Right forelimb (tissue), 1 donor: ENCODE measurements at places on chromosomes 5 and 9.

DNA sequence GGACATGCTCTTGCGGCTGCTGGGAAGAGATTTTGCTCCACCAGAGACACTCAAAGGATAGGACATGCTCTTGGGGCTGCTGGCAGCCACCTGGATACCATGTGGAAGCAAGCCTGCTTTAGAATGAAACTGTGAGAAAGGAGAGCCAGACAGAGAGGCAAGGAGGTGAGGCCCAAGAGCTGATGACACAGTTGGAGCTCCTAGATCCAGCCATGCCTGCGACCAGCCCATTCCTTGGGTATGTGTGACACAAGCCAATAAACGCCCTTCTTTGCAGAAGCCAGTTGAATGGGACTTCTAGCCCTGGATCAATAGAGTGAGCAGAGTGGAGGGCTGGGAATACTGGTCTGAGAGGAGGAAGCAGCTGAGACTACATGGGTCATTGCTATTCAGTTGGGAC is 69.6 kb downstream of the SMIM23 start:
- DNase-seq: no peak

- no peak for DNase-seq
Measured at GRCh38 chr5:150139334-150139733, 16.3 kb downstream of the PDGFRB start.

- no peak for DNase-seq
Measured at GRCh38 chr5:38257308-38258041, 884 bp upstream of the EGFLAM start.

DNA sequence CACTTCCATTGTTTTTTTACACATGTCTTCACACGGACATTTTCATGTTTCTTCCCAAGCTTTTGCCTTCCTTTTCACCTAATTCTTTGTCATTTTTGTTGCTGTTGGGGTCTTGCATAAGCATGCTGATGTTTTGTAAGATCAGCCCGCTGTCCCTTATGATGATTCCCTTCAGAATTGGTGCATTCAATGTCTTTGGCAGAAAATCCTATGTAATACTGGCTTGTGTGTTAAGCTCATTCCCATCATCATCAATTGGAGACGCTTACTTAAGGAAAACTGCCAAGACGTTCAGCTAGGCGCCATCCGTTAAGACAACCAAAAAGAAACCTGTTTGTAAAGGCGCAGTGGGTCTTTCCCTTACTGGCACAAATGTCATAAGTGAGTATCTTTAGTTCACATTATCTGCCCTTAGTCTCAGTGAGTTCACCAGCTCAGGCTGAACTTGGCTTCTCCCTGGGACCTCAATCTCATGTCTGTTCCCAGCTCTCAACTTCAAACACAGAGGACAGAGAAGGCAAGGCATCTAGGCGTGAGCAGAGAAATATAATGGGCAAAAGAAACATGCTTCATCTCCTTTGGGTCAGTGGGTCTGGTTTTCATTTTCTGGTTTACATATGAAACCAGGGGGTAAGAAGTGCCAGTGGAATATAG is 97.9 kb downstream of the EFNA5 start:
- no peak for DNase-seq

DNA sequence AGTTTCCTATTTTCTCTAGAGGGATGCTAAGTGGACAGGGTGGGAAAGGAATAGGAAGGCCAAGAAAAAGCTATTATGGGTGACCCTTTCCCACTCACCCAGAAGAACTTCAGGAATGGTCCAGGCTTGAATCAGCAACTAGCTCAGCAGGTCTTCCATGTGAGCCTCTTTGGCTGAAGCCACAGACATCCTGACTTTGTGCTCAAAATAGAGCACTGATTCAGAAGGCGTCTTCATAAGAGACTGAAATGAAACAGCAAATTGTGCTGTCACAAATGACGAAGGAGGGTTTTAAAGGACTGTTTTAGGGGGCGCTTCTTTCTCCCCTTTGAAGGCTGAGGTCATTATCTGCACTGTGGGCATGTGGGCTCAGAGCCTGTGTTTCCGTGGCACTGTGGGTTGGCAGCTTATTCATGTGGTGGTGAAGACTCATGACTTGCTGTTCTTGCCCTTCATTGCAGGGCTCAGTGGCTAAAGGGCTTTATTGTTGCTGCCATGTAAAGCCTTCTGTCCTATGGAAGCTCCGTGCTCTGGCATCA is 65.8 kb upstream of the NFIL3 start:
- no peak for DNase-seq

GRCh38 chr9:127004946-127005769 is 90.6 kb downstream of the RALGPS1 start:
- DNase-seq: no peak

- DNase-seq: no peak
Measured at GRCh38 chr5:147743678-147744374, 38.7 kb downstream of the JAKMIP2 start.

GRCh38 chr5:170434966-170435605 is 45.9 kb upstream of the KCNMB1 start:
- DNase-seq: peak; percentile 85

DNA sequence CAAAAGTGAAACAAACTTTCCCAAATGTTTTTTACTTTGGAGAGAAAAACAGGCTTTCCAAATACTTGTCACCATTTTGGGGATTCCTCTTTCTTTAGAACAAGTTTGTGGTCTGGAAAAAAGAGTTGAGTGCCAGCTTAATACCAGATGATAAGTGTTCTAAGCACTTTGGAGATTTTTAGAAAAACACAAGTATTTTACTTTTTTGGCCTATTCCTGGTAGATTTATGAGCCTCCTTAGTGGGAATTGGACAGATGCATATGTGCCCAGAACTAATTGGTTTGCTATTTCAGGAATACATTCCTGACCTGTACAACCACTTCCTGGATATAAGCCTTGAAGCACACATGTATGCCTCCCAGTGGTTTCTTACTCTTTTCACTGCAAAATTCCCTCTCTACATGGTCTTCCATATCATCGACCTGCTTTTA is 40.5 kb downstream of the GPR21 start:
- no peak for DNase-seq

GRCh38 chr5:652023-652515 is 39.9 kb downstream of the CEP72 start:
- no peak for DNase-seq

GRCh38 chr9:114551750-114552685 is 35.6 kb upstream of the ATP6V1G1 start:
- no peak for DNase-seq

- DNase-seq: no peak
Measured at GRCh38 chr9:98538626-98539031, 170.1 kb downstream of the GABBR2 start.

DNA sequence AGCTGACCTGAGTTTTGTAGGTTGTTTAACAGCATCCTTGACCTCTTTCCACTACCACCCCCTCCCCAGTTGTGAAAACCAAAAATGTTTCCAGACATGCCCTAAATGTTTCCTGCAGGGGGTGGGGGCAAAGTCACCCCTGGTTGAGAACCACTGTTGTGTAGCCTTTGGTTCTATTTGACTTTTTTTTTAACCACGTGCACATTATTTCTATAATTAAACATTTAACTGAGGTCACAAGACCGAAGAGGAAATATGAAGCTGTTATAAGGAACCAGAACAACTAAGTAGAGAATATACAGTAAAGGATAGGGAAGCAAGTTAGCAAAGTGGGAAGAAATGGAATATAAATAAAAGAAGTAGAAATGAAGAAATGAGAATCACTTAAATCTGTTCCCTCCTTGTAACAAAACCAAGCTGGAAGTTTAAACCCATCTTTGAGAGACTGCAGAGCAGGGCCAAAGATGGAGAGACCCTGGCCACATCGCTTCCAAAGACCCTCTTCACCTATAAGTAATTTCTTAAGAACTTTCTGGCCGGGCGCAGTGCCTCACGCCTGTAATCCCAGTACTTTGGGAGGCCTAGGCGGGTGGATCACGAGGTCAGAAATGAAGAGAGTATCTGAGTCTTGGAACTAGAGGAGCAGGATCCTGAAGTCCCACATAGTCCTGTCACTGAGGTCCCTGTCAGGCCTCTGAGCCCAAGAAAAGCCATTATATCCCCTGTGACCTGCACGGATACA is 14.4 kb downstream of the SIT1 start:
- DNase-seq: no peak

DNA sequence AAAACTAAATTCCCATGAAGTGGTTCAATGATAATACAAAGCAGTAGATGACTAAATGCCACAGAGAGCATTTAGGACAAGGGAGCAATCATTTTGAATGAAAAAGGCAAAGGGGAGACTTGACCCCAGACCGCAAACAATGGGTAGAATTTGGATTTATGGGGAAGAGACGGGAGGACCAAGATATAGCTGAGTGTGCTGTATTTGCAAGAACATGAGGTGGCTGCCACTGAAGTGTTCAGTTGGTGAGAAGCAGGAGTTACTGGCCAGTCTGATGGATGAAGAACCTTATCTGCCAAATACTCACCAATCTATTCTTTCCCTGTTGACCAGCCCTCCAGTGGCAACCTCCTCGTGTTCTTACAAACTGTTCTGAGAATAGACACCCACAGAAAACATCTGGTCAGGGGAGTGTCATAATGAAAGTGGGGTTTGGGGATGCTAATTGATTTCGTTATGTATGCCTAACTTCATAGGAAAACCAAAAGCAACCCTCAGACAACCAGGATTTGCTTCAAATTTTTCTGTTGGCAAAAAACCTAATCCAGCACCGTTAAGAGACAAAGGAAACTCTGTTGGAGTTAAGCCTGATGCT is 19.8 kb downstream of the TDRD7 start:
- no peak for DNase-seq

- DNase-seq: no peak
Measured at GRCh38 chr5:38783011-38783561, 62.7 kb upstream of the OSMR start.

DNA sequence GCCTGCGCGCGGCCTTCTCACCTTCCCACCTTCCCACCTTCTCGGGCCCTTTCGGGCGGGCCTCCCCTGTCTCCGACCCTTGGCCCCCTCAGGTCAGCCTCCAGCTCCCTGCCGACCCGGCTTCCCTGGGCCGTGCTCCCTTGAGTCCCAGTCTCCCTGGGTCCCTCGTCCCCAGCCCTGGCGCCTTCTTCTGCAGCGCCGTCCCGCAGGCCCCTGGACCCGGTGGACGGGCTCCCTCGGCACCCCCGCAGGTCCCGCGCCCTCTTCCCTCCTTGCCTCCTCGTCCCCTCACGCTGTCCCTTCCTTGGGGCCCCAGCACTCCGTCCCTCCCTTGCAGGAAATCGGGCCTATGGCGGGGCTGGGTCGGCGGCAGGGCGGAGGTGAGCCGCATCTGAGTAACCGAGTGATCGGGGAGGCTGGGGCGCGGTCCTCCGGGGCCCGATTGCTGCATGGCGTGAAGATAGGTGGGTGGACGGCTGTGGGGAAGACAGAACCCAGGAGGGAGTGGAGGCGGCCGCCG is 7.6 kb downstream of the ARPC5L start:
- DNase-seq: no peak

DNA sequence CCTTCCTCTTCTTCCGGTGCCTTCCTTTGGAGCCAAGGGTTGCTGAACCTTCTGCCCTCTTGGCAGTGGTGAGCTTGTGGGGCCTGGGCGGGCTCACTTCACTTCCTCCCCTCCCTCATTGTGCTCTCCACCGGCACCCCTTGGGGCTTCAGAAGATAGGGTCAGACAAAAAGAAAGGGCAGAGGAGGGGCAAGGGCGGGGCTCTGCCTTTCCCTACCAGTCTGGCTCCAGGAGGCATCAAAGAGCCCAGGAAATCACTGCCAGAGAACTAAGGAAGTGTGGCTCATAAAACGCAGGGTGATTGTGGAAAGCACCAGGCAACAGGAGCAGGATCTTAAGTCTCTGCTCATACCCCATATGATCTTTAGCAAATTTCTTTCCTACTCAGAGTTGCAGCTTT is 34.8 kb downstream of the ACOT12 start:
- no peak for DNase-seq
